ENCODE measurements at places on chromosomes 12 and 14.

GRCh38 chr12:28988325-28988704 lies 160.8 kb upstream of the FAR2 start:
- no peak for DNase-seq

- no peak for DNase-seq
These were observed 206.6 kb upstream of the DAAM1 start for GRCh38 chr14:58981840-58982239.

DNA sequence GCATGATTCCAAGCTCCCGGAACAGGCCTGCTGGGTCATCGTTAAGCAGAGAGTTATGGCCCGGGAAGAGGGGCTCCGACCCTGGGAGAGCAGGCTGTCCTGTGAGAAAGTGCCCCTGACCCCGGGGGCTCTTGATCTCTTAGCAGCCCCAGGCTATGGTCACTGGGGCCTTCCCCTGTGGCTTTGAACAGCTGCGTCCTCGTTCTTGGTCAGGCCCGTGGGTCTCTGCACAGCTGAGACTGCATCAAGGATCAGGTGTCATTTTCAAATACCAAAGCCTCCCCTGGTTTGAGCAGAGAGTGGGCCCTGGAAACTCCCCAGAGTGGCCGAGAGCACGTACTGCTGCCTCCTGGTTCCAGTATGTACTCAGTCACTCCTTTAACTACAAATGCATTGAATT lies 114.8 kb downstream of the ESRRB start:
- no peak for DNase-seq

GRCh38 chr12:71846322-71846940 lies 6.9 kb downstream of the TBC1D15 start:
- DNase-seq, result no peak

Data from stimulated activated CD8-positive, alpha-beta memory T cell treated with anti-CD3 and anti-CD28 coated beads, Interleukin-7, amount 100 ng/mL, for 1 hour (primary cell).